ENCODE measurements at places on chromosomes 2 and 18.

DNA sequence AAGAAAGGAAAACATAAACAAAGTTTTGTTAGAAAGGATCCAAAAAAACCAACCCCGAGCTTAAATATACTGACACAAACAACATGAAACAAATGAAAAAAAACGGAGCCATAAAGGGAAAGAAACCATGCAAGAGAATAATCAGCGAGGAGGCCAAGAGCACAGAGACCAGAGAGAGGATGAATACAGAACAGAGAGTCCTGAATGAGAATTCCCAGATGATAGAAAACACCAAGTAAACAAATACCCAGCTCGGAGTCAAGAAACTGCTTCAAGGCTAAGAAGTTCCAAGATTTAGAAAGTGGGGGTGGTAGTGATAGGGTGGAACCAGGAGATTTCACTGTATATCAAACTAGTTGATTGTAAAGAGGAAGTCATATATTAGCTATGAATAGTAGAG is 313.3 kb downstream of the OSR1 start:
- no peak for DNase-seq

GRCh38 chr2:99597616-99598015 is 107.8 kb upstream of the REV1 start:
- DNase-seq, result no peak

DNA sequence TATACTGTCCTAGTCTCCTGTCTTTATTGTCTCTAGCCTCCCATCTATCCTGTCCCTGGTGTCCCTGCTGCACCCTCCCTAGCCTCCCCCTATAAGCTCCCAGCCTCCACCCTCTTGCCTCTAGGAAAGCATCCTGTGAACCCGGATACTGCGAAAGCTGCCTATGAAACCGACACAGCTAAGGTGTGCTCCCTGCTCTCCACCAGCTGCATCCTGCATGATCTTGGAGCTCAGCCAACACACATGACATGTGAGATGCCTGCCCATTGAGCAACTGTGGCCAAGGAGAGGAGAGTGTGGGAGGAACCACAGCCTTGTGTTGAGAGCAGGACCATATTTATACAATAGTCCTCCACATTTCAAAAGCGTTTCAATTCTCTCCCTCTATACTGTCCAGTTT is 187.1 kb downstream of the ZBTB7C start:
- no peak for DNase-seq

DNA sequence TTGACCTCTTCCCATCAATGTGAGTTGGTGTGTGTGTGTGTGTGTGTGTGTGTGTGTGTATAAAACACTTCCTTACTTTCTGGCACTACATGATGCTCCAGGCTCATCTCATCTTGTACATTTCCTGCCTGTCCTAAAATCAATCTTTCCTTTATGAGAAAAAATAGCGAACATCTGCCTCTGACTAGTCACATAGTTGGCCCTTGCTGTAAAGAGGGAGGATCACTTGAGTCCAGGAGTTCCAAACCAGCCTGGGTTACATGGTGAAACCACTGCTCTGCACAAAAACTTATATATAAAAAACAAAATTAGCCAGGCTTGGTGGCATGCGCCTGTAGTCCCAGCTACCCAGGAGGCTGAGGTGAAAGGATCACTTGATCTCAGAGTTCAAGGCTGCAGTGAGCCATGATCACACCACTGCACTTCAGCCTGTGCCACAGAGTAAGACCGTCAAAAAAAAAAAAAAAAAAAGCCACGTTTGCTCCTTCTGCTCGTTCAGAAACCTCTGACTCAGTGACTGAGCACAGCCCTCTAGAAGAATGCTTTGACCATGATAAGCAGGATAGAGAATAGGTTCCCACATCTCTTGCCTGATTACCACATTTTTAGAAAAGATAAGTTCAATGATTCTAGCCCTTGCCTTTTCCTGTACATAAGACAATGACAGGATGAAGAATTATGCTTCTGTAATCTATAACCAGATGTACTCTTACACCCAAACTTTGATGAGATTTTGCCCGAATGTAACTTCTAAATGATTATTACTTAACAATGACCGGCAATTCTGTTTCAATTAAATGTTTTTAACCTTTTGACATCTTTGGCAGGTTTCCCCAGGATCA is 45.2 kb upstream of the ST3GAL5 start:
- DNase-seq, result no peak

All from GM06990 (cell line).